GM12891 (cell line): ENCODE measurements at places on chromosomes 1 and 21.

GRCh38 chr1:41804176-41804575, 114.5 kb downstream of the HIVEP3 start:
- no peak for DNase-seq

DNA sequence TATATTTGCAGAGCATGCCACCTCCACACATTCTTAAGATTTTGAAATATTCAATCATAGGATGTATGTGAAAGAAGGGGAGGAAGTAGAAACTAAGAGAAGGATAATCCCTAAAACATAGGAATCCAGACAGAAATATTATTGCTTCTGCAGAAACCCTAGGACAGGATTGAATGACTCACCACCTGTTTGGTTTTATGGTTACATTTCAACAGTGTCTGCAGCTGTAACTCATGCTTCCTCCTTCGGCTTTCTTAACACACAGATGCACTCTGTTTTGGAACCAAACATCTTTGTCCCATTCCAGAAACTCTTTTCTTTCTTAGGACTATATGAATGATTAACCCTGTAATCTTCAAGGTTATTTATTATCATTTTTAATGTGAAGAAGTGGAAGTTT, 20.7 kb downstream of the RGS7 start:
- no peak for DNase-seq

- DNase-seq: no peak
These were observed 917 bp downstream of the ETNK2 start for GRCh38 chr1:204150702-204151551.

DNA sequence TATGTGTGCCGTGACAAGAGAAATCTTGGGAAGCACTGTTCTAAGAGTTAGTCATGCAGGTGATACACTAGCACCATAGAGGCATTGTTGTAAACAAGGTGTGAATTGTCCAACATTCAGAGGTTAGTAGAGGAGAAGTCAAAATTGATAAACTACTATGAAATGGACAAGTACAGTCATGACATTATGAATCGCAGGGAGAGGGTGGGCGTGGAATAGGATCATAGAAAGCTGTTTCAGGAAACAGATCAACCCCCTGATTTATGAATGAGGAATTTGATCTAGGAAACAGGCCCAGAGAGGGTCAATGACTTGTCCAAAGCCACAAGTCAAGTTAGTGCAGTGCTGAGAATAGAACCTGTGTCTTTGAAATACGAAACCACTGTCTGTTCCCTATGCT, 58.5 kb upstream of the LAX1 start:
- DNase-seq: no peak

DNA sequence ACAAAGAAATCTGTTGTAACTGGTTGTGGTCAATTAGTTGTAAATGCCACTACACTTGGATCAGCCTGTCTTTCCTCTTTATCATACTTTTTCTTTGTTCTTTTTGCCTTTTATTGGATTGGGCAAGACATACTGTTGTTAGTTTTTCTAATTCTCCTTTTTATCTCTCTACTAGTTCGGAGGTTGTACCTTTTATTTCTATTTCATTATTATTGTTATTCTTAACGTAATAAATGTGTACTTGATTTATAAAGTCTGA, 59.2 kb downstream of the IVNS1ABP start:
- DNase-seq: no peak

GRCh38 chr1:55955016-55955621, 624.2 kb downstream of the PLPP3 start:
- no peak for DNase-seq
